ENCODE measurements at places on chromosomes 1 and 21.
A peak's percentile ranks its signal among the peaks of the same experiment; 100 is the strongest.

DNA sequence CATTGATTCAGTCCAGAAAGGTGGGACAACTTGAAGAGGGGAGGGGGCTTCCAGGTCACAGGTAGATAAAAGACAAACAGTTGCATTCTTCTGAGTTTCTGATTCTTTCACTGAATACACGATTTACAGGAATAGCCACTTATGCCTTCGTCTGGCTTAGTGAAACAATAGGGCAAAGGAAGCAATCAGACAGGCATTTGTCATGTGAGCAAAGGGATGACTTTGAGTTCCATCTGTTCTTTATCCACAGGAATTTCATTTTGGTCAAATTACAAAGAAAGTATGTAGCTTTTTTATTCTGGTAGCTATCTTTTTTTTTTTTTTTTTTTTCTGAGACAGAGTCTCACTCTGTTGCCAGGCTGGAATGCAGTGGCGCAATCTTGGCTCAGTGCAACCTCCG lies 202.5 kb downstream of the TTLL7 start:
- no peak for DNase-seq

- peak; percentile 34 for DNase-seq
Observed at GRCh38 chr1:112997781-112998180, 41.8 kb upstream of the SLC16A1 start.

DNA sequence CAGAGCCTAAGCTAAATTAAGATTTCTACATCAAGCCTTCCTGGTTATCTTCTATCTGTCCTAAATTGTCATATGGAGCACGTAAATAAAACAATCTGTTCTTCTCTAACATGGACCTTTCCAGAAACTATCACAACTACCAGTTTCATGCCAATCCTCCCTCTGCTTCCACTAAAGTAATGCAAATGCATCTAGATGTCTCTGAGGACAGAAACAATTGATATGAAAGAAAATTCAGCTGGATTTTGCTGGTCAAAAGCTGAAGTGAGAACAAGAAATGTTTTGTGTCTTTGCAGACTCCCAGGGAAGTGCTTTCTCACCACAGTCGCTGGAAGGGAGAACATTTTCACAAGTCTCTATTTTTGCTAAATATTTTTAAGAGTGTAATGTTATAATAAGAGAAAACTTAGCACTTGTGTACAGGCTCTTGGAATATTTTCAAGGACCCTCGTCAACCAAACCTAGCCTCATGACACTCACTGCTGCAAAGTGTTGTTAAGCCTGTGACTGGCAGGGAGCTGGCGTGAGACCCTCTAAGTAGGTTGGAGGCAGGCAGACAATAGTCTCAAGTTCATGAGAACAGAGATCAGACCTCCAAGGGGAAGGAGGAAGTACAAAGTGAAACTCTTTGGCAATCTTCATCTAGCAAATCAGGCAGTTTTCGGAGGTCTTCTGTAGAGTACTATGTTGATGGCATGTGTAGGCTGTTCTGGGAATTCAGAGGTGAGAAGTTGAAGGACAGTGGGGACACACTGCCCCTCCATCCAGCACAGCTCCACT lies 38.8 kb downstream of the DNASE2B start:
- no peak for DNase-seq

- DNase-seq, result no peak
Observed at GRCh38 chr1:236207121-236207520, 64.8 kb downstream of the GPR137B start.

DNA sequence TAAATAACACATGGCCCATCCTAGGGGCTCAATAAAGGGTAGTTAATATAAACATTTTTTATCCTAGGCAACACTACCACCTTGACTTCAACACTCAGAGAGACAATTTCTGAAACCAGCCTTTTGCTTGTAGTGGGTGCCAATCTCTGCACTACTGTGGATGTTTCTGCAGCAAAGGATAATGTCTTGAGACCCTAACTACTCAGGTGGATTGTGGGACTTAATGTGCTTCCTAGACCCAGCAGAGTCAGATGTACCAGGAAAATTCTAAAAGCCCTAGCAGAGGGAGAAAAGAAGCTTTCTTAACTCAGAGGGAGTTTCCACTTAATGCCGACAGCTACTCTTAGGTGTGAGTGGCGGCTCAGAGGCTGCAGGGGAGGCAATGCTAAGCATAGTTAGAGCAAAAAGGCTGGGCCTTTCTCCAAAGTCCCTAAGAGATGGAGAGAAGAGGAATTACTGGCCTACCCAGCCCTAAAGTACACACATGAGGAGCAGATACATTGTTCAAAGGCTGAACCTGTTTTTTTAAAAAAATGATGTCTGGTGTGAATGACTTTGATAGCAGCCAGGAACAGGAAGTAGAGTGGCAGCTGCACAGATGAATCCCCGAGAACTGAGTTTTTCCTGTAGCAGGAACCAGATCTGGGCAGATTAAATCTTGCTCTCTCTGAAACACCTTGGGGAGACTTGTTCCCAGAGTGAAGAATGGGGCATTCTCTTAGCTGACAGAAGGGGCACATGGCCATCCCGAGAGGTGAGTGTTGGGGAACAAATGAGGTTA lies 33.5 kb upstream of the ABCD3 start:
- DNase-seq, result no peak

- DNase-seq, result no peak
Observed at GRCh38 chr1:205922314-205922713, 20.9 kb downstream of the SLC26A9 start.
